ENCODE measurements at places on chromosomes 2 and 18. TPM values are rescaled to one million over a fixed set of nuclear protein-coding genes. Genes with fewer than 3 reads are reported as not detected.

C2orf66 gene
- total RNA-seq: not detected

GRCh38 chr18:3453540-3454364, 3.8 kb downstream of the TGIF1 start:
- H3K27ac ChIP-seq: peak overlapping the region; percentile 99
- no peak overlapping the region for H3K4me3 ChIP-seq
- peak; percentile 68 for DNase-seq
- H3K27me3 ChIP-seq: no peaks in the 10 kb centered on the region
- no peaks in the 10 kb centered on the region for H3K36me3 ChIP-seq
- H3K4me1 ChIP-seq: no peaks in the 10 kb centered on the region

DNA sequence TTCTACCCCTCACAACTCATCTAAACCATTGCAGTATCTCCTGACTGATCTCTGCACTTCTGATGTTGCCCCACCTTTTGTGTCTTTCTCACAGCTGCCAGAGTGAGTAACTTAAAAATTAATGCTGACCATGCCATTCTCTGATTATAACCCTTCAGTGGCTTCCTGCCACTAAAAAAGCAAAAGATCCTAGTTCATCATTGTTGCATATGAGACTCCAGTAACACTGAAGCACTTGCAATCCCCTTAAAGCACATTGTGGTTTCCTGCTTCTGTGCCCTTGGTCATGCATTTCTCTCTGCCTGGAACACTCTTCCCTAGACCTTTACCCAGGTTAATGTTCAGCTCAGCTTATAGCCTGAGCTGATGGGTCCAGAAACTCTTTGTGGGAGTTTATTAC, 95.1 kb upstream of the WDSUB1 start:
- no peak for DNase-seq
- no peaks in the 10 kb centered on the region for H3K4me1 ChIP-seq
- no peaks in the 10 kb centered on the region for H3K27me3 ChIP-seq
- peaks cover 67% of the 10 kb centered on the region for H3K36me3 ChIP-seq

GRCh38 chr2:96175951-96176350, 30.7 kb upstream of the DUSP2 start:
- H3K36me3 ChIP-seq: no peaks in the 10 kb centered on the region
- no peaks in the 10 kb centered on the region for H3K27me3 ChIP-seq
- H3K4me1 ChIP-seq: no peaks in the 10 kb centered on the region
- H3K4me3 ChIP-seq: no peak overlapping the region
- no peak overlapping the region for H3K27ac ChIP-seq

DNA sequence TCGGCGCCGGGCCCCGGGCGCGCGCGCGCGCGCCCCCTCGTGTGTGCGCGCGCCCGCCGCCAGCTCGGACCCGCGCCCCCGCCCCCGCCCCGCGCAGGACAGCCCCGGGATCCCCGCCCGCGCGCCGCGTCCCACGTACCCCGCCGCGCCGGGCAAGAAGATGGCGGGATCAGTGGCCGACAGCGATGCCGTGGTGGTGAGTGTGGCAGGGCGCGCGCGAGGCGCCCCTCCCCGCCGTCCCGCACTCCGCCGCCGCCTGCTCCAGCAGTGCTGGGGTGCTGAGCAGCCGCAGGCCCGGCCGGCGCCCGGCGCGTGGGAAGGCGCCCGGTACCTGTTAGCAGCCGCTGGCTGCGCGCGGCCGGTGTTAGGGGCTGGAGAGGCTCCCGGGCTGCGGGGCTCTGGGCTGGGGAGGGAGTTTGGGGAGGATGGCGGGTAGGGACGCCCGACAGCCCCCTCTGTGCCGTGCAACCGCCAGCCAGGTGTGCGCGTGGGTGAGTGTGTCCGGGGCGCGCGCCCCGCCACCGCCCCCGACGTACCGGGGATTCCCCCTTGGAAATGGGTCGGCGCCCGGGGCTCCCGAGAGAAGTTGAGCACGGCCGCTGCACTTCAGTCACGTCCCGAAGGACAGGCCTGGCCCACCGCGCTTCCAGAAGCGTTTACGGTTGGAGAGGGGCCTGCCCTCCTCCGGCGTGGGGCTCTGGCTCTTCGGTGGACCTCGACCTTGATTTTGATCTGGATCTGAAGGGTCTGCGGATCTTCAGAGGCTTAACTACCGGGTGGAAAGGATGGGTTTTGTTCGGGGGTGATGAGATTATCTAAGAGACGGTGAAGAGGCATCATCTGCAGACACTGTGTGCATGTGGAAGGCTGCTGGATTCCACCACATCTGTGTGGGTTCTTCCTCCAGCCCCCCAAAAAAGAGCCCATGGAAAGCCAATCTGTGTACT, 697 bp downstream of the LGALSL start:
- H3K36me3 ChIP-seq: peaks cover 1% of the 10 kb centered on the region
- H3K4me1 ChIP-seq: no peaks in the 10 kb centered on the region
- no peaks in the 10 kb centered on the region for H3K27me3 ChIP-seq
